ENCODE measurements at places on chromosomes 16 and 17.

DNA sequence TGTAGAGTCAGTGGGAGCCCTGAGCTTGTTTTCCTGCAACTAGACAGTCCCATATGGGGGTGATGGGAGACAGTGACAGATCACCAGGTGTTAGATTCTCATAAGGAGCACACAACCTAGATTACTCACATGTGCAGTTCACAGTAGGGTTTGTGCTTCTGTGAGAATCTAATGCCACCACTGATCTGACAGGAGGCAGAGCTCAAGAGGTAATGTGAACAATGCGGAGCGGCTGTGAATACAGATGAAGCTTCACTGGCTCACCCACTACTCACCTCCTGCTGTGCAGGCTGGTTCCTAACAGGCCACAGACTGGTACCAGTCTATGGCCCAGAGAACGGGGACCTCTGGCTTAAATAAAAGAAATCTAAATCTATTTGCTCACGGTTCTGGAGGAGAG lies 10.2 kb upstream of the HSD17B2 start:
- H3K4me3 ChIP-seq = no peak overlapping the region
- H3K4me1 ChIP-seq = no peaks in the 10 kb centered on the region
- H3K27me3 ChIP-seq = no peaks in the 10 kb centered on the region
- H3K27ac ChIP-seq = no peak overlapping the region

DNA sequence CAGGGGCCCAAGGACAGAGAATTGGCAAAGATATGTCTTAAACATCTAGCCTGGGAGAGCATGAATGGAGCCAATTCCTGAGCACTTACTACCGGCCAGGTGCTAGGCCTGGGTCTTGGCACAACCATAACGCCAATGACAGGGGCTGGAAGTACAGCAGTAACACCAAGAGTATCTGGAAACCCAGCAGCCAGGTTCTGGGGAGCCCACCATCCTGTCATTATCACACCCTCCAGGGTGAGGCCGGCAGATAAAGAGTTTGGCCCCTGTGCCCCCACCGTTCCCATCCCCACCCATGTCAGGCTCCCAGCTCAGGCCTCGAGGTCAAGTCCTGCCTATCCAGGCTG lies 508 bp upstream of the TMC8 start:
- peaks cover 63% of the 10 kb centered on the region for H3K27me3 ChIP-seq
- no peak overlapping the region for H3K27ac ChIP-seq
- no peaks in the 10 kb centered on the region for H3K36me3 ChIP-seq
- H3K4me1 ChIP-seq = peaks cover 16% of the 10 kb centered on the region
- no peak overlapping the region for H3K4me3 ChIP-seq
- no peak for DNase-seq

DNA sequence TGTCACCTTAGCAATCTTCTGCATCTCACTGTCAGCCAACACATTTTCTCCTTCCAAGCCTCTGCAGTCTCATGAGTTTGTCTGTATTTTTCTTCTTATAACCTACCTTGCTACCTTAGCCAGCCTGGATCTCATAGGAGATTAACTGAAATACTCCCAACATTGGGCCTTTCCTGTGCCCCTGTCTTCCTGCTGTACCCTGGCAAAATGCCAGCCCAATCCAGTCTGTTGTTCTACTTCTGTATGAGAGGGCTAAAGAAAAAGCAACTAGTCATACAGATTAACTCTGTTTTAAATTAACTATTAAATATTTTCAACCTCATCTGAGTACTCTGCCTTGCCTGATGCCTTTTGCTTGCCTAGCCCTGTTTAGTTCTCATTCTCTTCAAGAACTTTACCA lies 18.4 kb downstream of the GOSR1 start:
- H3K27ac ChIP-seq = no peak overlapping the region
- H3K27me3 ChIP-seq = no peaks in the 10 kb centered on the region
- H3K4me1 ChIP-seq = no peaks in the 10 kb centered on the region

DNA sequence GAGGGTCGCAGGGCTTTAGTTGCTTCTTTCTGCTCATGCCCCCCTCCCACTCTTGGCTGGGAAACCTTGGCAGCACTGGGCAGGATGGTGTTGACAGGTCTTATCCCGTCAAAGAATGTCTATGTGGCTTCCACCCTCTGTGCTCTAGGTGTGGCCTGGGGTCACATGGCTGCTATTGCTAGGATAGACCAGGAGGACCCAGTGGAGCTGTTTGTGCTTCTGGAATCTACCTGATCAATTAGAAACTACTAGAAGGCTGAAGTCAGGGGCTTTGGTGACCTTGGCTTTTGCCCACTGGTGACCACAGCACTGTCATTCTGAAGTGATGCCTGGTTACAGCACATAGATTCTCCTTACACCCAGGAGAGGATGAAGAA lies 105.8 kb downstream of the CMIP start:
- peaks cover 10% of the 10 kb centered on the region for H3K4me1 ChIP-seq
- no peak overlapping the region for H3K27ac ChIP-seq
- no peaks in the 10 kb centered on the region for H3K27me3 ChIP-seq
- H3K4me3 ChIP-seq = no peak overlapping the region
- DNase-seq = no peak

GRCh38 chr16:56278196-56278855 lies 87.0 kb downstream of the GNAO1 start:
- H3K27ac ChIP-seq = no peak overlapping the region
- H3K36me3 ChIP-seq = no peaks in the 10 kb centered on the region
- no peak for DNase-seq
- H3K27me3 ChIP-seq = no peaks in the 10 kb centered on the region
- H3K4me3 ChIP-seq = no peak overlapping the region

- no peak for DNase-seq
- no peak overlapping the region for H3K27ac ChIP-seq
- H3K4me1 ChIP-seq = no peaks in the 10 kb centered on the region
- H3K27me3 ChIP-seq = no peaks in the 10 kb centered on the region
- no peaks in the 10 kb centered on the region for H3K36me3 ChIP-seq
These were observed 107.4 kb upstream of the CDH11 start for GRCh38 chr16:65229191-65229662.

- H3K27me3 ChIP-seq = no peaks in the 10 kb centered on the region
- H3K4me1 ChIP-seq = no peaks in the 10 kb centered on the region
- H3K36me3 ChIP-seq = peaks cover 79% of the 10 kb centered on the region
- no peak overlapping the region for H3K27ac ChIP-seq
- no peak for DNase-seq
- H3K4me3 ChIP-seq = no peak overlapping the region
These were observed 8.6 kb downstream of the ZNHIT3 start for GRCh38 chr17:36495076-36495578.

- DNase-seq = no peak
- no peaks in the 10 kb centered on the region for H3K4me1 ChIP-seq
- H3K36me3 ChIP-seq = no peaks in the 10 kb centered on the region
These were observed 50.0 kb upstream of the CCL1 start for GRCh38 chr17:34412965-34413441.

- H3K36me3 ChIP-seq = no peaks in the 10 kb centered on the region
- DNase-seq = peak; percentile 69
- no peaks in the 10 kb centered on the region for H3K27me3 ChIP-seq
- H3K4me1 ChIP-seq = peaks cover 46% of the 10 kb centered on the region
- H3K4me3 ChIP-seq = no peak overlapping the region
These were observed 257.7 kb upstream of the FOXF1 start for GRCh38 chr16:86252596-86252995.

DNA sequence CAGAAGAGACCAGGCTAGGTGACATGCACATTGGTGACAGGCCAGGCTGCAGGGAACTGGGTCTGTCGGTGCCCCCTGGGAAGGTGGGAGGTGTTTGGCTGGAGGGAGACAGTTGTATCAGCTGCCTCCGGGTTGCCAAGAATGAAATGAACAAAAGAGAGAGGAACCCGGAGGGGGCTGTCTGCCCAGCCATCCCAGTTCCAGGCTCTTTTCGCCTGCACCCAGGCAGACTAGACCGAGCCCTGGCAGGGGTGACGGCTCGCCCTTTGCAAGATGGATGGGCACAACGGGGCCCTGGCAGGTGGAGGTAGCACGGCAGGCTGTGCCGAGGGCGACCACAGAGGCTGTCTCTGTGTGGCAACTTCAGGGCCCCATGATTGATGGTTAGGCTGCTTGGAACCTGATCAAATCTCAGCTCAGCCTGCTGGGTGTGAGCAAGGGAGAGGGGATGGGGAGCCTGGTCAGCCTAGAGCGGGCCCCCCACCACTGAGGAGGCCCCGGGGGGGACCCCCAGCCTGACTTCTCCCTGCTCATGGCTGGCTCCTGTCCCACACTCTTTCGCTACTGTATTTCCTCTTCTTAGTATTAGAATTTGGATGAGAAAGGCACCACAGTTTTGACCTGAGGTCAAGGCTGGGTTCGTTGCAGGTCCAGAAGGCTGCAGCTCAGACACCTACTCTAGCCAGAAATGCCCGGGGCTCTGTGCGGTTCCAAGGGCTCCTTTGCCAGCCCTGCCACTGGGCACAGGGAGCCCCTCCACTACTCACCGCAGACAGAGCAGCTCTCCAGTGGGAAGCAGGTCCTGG lies 118.9 kb upstream of the CHMP6 start:
- H3K36me3 ChIP-seq = peaks cover 16% of the 10 kb centered on the region
- H3K27me3 ChIP-seq = no peaks in the 10 kb centered on the region
- no peak for DNase-seq
- H3K4me3 ChIP-seq = no peak overlapping the region
- peaks cover 22% of the 10 kb centered on the region for H3K4me1 ChIP-seq

DNA sequence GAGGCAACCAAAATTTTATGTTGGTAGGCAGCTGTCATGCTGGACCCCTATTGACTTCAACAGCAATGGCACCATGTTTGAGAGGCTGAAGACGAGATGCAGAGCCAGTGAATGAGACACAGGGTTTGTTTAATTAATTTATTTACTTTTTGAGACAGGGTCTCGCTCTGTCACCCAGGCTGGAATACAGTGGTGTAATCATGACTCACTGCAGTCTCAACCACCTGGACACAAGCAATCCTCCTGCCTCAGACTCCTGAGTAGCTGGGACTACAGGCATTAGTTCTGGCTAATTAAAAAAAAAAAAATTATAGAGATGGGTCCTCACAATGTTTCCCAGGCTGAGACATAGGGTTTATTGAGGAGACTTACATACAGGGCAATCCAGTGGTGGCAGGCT lies 36.2 kb upstream of the PPM1D start:
- H3K4me3 ChIP-seq = no peak overlapping the region
- H3K27ac ChIP-seq = no peak overlapping the region
- DNase-seq = no peak
- no peaks in the 10 kb centered on the region for H3K36me3 ChIP-seq

- H3K4me1 ChIP-seq = peaks cover 11% of the 10 kb centered on the region
- no peak overlapping the region for H3K4me3 ChIP-seq
- DNase-seq = no peak
- H3K27me3 ChIP-seq = no peaks in the 10 kb centered on the region
- no peak overlapping the region for H3K27ac ChIP-seq
These were observed 5.5 kb downstream of the MLLT6 start for GRCh38 chr17:38710604-38710962.

DNA sequence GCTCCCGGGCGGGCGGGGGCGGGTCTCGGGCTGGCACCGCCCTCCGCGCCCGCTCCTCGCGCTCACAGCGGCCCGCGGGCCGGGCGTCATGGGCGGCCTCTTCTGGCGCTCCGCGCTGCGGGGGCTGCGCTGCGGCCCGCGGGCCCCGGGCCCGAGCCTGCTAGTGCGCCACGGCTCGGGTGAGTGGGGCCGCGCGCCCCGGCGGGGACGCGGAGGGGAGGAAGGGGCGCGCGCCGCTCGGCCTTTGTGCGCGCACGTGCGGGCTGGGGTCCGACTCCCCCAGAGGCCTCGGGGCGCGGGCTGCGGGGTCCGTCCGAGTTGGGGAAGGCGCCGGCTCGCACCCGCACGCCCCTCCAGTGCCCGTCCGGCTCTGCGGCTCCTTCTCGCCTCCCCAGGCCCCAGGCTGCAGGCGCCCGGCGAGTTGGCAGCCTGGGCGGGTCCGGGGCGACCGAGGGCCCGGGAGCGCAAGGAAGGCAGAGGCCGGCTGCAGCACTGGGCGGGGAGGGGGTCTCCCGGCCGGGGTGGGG lies at the start of gene NME4:
Gene NME4 (plus strand): TSS at position 65 of the 527 bp plus-strand sequence. CDS start 24 bp downstream, at position 89.
- peak within 1 kb of the TSS; percentile 77 for H3K4me3 ChIP-seq
- H3K36me3 ChIP-seq = peaks cover 20% of the 10 kb centered on the region
- no peak within 1 kb of the TSS for H3K27ac ChIP-seq
- peak; percentile 23 for DNase-seq
- H3K4me1 ChIP-seq = peaks cover 18% of the 10 kb centered on the region

DNA sequence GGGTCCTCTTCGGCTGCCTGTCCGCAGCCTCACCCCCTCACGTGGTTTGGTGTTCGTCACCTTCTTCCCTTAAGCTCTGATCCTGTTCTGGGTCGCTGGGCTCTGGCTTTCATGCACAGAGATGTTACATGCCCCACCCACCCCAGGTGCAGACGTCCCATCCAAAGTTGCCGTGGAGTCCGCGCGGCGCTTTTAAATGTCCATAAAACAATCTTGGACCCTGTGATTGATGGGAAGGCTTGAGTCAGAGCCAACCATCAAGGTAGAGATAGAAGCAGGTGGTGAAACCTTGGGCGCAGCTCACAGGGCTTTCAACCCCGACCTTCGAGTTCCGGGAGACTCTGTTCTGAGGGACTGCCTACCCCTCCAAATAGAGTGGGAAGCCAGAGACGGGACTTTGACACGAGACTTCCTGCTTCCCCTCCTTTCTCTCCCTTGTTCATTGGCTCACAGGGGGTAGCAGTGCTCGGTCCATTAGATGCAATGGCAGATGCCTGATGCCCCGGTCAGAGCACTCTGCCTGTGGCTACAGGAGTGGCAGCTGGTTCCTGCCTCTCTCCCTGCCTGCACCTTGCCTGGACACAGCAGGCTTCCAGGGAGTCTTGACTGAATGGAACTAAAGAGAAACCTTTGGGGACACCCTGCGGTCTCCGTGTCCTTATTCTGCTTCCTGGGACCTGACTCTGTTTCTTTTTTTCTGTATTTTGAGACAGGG lies 4.0 kb downstream of the ENGASE start:
- H3K27me3 ChIP-seq = no peaks in the 10 kb centered on the region
- H3K36me3 ChIP-seq = peaks cover 64% of the 10 kb centered on the region
- H3K27ac ChIP-seq = no peak overlapping the region
- H3K4me3 ChIP-seq = no peak overlapping the region

DNA sequence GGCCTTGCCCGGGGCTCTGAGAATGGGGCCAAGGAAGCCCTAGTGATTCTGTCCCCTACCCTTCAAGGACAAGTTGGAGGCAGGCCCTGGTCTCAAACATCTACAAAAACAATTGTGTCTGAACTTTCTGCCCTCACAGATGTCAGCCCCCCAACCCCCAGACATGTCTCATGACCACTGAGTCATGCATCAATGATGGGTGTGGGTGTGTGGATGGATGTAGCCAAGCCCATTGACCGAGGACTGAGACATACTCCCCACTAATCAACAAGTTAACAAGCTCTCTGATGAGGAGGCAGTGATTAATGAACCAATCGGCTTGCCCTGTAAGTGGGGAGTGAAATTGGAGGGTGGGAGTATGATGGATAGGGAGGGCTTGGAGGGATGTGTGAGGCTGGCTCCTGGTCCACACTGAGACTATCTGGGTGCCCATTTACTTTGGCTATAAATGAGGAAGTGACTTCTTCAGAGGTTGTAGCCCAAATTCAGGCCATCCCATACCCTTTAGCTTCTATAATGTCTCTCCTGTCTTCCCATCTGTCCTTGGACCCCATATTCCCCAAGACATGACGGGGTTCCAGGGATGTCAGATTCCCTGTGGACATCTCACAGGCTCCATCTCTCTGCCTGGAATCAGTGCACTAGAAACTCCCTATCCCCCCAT lies 97.1 kb upstream of the TMEM97 start:
- no peaks in the 10 kb centered on the region for H3K4me1 ChIP-seq
- DNase-seq = no peak
- no peak overlapping the region for H3K27ac ChIP-seq
- H3K36me3 ChIP-seq = no peaks in the 10 kb centered on the region

All from SJSA1 (cell line).